ENCODE measurements at places on chromosomes 12 and 14.
A peak's percentile ranks its signal among the peaks of the same experiment; 100 is the strongest.

- DNase-seq, result no peak
Measured at GRCh38 chr12:113138826-113139225, 3.3 kb upstream of the RASAL1 start.

DNA sequence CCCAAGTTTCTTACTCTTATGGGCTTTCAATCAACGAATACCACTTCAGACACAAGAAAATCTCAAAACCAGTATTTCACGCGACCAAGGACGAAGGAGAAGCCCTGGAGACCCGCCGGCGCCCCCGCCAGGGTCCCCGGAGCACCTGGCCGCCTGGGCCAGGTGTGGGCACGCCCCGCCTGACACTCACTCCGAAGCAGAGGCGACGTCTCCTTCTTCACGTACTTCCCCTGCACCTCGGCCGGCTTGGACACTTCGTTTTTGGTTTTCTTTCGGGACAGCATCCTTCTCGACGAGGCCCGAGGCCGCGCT, 466 bp downstream of the SAV1 start:
- no peak for DNase-seq

DNA sequence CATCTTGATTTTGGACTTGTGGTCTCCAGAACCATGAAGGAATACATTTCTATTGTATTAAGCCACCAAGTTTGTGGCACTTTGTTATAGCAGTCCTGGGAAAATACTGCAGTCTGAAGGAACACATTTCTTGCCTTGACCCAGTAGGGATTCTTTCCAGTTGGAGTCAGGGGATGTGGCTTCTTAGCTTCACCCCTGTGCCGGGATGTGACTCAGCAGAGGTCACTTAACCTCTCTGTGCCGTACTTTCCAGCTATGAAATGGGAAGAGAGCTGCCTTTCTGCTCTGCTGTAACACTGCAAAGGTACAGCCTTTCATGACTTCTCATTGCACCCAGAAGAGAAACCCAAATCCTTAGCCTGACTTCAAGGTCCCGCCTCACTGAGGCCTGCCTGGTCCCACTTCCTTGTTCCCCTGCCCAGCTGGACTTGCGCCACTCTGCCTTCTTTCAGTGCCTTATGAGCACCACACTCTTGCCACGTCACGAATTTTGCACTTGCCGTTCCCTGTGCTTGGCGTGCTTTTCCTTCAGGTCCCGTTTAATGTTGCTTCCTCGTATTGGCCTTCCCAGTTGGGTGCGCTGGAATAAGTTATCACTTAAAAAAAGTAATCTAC, 24.2 kb downstream of the CHST11 start:
- no peak for DNase-seq

DNA sequence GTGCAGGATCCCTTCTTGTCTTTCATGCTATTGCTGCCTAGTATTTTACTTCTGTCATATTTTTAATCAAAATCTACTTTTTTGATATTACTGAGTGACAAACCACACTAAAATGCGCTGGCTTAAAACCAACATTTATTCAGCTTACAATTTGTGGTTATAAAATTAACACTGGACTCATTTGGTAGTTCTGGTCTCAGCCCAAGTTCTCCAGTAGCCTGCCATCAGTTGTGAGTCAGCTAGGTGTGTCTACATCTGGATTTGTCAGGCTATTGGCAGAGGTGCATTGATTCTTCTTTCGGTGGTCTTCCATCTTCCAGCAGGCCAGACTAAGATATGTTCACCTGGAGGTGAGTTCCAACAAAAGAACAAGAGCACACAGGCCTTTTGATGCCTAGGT, 765.1 kb upstream of the FBXO33 start:
- DNase-seq, result no peak

GRCh38 chr14:51041108-51041531, 53.8 kb downstream of the TRIM9 start:
- no peak for DNase-seq

GRCh38 chr12:14836336-14837210, 6.8 kb downstream of the ART4 start:
- no peak for DNase-seq

DNA sequence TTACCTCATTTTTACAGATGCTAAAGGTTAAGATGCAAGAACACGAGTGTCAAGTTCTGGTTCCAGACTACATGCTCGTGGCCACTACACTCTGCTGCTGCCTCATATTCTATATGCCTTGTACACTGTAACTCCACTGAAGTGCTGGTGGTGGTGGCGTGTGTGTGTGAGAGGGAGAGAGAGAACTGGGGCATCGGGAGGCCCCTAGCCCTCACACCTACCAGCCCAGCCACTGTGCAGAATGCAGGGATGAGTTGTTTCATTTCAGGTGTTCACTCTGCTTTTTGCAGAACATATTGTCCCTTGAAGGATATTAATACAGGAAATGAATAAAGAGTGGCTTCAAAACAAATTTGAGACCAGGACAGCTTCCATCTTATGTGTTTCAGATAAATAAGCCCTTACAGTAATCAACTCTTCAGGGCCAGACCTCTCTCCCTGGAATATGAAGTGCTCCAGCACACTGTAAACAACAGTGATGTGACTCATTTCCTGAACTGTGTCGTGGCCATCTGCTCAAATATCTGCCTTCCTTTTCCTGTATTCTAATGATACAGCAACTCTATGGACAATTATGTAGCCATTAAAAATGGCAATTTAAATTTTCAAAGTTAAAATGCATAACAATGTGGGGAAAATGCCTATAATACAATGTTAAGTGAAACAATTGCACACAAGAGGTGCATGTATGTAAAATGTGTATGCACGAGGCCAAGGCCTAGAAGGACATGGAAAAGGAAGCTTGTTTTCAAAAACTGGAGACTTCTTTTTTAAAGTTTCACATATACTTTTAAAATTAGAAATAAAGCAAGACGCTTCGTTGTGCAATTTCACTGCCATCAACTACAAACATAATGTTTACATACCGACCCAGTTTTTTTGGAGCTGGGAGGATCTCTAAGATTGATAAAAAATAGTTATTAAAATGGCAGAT, 215.4 kb downstream of the PELI2 start:
- peak; percentile 70 for DNase-seq

GRCh38 chr12:54719691-54720090, 71.5 kb upstream of the DCD start:
- DNase-seq, result no peak

DNA sequence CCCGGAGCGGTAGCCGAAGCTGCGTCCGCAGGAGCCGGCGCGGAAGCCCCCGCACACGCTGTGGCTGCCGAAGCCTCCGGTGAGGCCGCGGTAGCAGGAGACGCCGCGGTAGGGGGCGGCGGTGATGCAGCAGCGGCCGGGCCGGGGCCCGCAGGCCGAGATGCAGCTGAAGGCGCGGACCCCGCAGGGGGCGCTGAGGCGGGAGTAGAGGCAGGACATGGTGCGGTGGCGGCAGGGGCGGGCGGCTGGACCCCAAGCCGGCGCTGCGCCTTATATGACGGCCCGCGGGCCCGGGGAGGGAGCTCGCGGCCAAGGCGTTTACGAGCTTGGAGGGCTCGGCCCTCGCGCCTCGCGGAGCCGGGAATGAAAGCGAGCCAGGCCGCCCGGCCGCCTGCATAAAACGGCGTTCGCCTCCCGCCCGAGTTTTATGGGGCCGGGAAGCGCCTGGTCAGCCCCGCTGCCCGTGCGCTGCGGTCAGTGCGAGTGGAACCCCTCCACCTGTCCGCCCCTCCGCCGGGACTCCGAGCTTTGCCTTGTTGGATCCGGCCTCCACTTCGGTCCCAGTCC, 16.0 kb upstream of the KRT86 start:
- DNase-seq, result no peak

- no peak for DNase-seq
Measured at GRCh38 chr12:52473768-52474167, at the start of gene KRT6C. KRT6C (minus strand) TSS chr12:52473805; CDS start chr12:52473737, 68 bp downstream.

DNA sequence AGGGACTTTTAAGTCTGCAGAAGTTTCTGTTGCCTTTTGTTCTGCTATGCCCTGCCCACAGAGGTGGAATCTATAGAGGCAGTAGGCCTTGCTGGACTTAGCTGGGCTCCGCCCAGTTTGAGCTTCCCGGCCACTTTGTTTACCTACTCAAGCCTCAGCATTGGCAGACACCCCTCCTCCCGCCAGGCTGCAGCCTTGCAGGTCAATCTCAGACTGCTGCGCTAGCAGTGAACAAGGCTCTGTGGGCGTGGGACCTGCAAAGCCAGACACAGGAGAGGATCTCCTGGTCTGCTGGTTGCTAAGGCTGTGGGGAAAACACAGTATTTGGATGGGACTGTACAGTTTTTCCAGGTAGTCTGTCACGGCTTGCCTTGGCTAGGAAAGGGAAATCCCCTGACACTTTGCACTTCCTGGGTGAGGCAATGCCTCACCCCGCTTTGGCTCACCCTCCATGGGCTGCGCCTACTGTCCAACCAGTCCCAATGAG, 43.7 kb downstream of the CCDC59 start:
- no peak for DNase-seq
